SK-N-DZ (cell line): ENCODE measurements at places on chromosomes 6 and 20.

DNA sequence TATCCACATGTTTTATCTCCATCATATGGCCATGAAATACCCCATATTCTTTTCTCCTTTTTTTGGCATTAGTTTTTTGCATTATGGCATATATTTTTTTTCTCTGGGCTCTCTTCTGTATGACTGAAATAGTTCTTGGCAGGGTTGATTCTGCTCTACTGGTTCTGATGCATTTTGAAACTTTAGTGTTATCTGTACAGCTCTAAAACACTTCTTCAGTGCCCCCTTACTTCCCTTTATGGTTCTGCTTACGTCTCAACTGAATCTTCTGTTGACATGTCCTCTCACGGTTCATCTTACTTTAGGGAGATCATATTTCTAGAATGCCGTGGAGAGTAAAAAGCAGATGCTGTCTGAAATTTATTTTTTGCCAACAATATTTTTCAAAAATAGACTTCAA, 23.2 kb upstream of the TXNDC5 start:
- no peak for DNase-seq

DNA sequence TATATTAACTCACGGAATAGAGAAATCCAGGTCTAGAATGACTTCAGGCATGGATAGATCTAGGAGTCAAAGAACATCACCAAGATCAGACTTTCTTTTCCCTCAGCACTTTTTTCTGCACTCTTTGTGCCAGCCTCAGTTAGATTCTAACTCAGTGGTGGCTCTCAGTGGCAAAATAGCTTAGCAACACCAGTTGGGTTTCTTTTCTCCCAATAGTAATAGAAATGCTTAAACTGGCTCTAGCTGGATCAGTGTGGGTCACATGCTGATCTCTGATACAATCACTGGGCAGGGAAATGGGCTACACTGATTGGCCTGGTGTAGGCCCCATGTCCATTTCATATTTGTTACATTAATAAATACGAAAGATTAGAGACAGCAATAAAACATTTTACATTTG, 44.2 kb upstream of the ARFGEF2 start:
- no peak for DNase-seq

DNA sequence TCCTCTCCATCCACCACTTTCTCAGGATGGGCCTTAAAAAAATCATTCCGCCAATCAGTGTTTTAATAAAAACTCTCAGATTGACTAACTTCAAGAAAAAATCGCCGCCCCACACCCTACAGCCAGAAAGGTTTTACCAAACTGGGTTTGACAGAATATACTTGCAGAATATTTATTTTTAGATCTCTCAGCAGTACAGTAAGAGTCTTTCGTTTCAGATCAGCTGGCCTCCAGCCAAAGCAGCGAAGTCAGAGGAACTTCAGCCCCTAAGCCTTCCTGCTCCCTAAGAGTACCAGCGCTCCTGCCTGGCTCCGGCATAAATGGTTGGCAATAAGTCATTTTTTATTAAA, 24.7 kb downstream of the TBC1D7 start:
- no peak for DNase-seq

DNA sequence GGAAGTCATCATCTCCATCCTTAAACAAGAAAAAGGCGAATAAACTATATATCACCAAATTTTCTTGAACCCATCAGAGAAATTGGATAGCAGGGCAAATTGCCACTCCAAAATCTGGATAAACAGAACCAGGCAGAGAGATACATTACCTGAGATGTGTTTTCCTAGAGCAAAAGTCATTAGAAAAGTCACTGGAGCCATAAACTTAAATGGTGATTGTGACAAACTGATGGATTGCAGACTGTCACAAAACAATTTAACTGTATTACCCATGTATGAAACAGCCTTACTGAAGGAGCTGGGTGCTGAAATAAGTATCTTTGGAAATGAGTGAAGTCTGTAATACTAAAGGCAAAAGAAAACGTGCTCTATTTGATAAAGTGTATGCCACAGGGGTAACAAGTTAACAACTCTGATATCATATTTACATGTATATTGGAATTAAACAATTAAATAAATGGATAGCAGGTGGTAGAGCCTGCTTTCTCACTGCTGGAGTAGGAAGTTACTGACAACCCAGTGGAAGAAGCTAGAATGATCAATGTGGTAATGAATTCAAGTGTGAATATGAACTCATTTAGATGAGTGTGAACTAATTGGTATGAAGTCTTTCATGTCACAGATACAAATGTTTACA, 186.9 kb downstream of the LMBRD1 start:
- DNase-seq: peak; percentile 28

DNA sequence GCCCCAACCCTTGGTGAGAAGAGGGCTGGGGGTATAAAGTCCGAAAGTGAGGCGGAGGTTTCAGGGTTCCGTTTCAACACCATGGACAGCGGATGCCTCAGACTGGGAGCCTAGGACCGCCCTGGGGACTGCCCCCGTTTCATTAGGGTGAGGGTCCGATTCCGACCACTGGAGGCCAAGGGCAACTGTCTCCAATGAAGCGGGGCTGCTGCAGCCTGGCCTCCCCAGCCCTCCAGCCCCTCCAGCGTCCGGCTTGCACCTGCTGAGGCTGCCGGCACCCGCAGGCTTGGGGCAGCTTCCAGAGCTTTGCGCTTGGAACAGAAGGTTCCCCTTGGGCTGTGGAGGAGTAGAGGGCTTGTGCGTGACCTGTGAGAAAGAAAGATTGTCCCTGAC, 39.9 kb downstream of the YTHDF1 start:
- DNase-seq: no peak

GRCh38 chr20:23513164-23513563, 22.2 kb downstream of the CST8 start:
- DNase-seq: no peak

DNA sequence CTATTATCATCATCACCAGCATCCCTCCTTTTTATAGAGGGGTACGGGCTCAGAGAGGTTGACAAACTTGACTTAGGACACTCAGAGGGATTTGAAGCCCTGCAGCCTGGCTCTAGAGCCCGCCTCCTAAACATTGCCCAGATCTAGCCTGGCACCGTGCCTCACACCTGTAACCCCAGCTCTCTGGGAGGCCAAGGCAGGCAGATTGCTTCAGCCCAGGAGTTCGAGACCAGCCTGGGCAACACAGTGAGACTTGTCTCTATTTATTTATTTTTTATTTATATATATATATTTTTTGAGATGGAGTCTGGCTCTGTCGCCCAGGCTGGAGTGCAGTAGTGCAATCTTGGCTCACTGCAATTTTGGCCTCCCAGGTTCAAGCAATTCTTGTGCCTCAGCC, 6.3 kb upstream of the CSE1L start:
- DNase-seq: no peak

DNA sequence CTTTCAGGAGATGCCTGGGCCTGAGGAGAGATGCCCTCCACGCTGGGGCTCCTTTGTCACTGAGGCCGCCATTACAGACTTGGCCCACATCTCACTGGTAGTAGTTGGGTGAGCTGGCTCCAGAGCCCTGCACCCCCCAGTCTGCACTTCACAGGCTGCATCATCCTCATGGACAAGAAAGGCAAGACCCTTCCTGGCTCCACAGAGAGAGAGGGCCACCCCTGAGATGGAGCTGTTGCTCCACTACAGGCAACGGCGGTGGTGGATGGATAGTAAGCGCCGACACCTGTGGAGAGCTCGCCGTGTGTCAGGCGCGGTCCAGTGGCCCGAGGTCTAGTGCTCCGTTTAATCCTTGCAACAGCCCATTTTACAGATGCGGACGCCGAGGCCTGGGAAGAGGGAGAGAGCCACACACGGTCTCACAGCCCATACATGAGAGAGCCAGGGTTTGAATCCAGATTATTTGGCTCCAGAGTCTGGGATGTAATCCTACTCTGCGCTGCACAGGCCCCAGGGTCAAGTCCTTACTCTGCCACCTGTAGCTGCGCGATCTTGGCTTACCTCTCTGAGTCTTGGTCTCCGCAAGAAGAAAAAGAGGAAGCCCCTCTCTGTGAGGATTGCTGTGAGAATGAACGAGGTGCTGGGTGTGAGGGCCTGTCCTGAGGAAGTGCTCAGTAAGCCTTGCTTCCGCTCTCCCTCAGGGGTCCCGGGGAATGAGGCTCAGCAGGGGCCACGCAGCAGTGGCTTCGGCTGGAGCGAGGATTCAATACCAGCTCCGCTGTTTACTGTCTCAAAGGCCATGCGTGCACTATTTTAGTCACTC, 34.5 kb downstream of the SPDEF start:
- no peak for DNase-seq

GRCh38 chr6:146909376-146909775, 294.8 kb upstream of the STXBP5 start:
- no peak for DNase-seq

GRCh38 chr20:31824554-31825313, 5.6 kb downstream of the MYLK2 start:
- DNase-seq: no peak

DNA sequence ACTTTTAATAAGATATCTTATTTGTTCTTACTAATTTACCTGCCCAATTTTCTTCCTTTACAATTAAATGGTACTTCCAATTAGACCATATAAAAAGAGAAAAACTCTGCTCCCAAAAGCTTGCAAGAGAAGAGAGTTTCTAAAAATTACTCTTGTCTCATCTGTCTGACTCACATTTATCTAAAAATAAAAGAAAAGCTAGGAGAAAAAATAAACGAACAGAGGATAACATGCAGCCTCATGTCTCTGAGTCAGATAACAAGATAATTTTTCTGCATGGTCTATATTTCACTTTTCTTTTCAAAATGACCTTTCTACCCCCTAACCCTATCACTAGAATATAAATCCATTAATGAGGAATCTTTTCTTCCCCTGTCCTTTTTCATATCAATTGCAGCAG, 127.2 kb upstream of the TCF21 start:
- no peak for DNase-seq

DNA sequence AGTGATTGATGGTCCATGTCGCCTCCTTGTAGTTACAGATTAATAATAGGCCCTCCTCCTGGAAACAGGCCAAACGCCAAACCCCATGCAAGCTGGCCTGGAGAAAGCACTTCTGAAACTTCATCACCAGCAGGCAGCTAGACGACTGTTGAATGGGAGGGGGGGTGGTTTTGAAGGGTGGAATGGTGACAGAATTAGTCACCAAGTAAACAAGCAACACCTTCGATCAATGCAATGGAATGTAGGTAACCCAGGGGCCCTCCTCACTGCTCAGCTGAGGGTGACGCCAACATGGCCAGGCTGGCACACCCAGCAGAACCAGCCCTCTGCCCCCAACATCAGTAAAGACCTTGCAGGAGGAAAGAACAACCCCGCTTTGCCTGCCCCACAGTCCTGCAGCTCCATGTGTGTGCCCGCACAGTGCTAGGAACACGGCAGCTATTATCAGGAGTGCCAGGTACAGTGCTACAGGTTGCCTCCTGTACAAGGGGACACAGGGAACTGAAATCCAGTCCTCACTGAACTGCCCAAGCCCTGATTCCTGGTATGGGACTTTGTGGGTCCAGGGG, 2.7 kb downstream of the BCAS1 start:
- no peak for DNase-seq

DNA sequence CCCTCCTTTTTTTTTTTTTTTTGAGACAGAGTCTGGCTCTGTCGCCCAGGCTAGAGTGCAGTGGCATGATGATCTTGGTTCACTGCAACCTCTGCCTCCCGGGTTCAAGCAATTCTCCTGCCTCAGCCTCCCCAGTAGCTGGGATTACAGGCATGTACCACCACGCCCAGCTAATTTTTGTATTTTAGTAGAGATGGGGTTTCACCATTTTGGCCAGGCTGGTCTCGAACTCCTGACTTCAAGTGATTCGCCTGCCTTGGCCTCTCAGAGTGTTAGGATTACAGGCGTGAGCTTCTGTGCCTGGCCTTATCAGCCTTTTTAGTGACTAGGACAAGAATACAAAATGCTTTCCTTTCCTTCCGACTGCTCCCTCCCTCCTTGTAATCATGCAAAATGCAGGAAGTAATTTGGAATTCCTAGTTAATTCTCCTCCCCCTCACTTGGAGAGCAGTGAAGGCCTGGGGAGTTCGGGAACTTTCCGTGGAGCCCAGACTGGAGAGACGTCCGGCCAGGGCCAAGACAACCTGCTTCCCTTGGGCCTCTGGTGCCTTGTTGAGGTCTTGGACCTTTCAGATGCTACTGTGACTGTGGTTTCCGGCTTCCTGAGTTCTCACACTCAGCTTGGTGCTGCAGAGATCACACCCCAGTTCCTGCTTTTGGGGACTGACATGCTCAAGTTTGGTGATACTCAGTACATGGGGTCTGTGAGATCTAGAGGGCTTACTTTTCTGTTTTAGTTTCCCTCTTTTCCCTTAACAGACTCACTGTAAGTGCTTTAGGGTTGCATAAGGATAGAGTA, 3.9 kb upstream of the PHF20 start:
- no peak for DNase-seq

DNA sequence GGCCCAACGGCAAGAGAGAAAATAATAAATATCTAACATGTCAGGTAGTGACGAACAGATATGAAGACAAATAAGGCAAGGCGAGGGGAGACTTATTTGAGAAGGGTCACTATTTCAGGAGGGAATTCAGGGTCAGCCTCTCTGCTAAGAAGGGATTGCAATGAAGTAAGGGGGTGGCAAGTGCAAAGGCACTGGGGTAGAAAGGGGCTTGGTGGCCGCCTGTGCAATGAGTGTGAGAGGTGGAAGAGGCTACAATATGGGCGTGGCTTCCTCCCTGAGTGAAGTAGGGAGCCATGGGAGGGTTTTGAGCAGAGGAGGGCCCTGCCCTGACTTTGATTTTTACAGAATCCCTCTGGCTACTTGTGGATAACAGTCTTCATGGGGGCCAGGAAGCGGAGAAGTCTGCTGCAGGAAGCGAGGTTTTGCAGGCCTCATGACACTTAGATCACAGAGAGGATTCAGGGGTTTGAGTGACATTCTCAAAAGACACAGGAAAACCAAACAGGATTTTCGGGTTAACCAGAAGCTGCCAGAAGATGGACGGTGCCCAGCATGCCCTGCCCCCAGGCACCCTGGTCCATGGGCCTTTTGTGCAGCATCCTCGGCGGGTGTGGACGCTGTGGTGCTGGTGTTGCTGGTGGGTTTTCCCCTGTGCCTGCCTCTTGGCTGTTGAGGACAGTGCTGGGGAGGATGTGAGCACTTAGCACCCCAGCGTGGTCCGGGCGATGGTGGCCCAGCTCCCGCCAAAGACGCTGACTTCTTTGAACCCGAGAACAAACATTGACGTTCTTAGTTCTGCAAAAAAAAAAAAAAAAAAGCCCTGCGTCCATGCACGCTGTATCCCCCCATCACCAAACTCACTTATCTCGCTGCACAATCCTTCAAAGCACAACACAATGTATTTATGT, 124.2 kb upstream of the PTPN1 start:
- no peak for DNase-seq

DNA sequence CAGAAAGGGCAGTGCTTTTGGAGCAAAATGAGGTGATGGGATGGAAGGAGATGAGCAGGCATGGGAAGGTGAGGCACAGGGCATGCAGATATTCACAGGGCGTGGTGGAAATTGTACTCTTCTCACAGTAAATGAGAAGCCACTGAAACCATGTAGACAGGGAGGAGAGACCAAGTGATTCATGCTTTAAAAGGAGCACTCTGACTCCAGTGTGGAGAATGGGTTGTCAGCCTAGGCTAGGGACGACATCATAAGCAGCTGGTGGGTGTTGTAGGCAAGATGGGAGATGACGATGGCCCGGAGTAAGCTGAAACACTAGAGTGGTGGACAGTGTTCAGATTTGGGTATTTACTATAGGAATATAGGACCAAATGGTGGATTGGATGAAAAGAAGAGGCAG, 18.4 kb downstream of the PDE7B start:
- no peak for DNase-seq
